H54 (cell line): ENCODE measurements at places on chromosomes 2 and 18.
A peak's percentile ranks its signal among the peaks of the same experiment; 100 is the strongest.

- DNase-seq = no peak
These were observed 411.6 kb upstream of the NRP2 start for GRCh38 chr2:205270689-205271088.

GRCh38 chr18:712401-713134 is at the start of gene ENOSF1:
Gene ENOSF1, minus strand, starts transcription at chr18:712630. Its CDS starts 43 bp downstream, at chr18:712587.
- peak; percentile 88 for DNase-seq

DNA sequence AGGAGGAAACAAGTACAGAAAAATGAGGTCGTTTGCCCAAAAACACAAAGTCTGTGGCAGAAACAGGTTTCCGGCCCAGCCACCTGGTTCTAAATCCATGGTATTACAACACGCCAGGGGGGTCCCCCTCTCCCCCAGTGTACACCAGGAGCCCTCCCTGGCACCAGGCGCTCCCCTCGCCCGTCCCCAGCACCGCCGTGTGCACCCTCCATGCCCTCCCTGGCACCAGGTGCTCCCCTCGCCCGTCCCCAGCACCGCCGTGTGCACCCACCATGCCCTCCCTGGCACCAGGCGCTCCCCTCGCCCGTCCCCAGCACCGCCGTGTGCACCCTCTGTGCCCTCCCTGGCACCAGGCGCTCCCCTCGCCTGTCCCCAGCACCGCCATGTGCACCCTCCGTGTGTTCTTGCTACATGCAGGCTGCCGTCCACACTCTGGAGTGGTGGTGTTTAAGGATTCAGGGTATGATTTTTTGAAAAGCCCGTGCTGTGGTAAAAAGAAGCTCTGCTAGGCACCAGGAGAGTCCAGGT is 59.8 kb upstream of the NFATC1 start:
- DNase-seq = no peak

DNA sequence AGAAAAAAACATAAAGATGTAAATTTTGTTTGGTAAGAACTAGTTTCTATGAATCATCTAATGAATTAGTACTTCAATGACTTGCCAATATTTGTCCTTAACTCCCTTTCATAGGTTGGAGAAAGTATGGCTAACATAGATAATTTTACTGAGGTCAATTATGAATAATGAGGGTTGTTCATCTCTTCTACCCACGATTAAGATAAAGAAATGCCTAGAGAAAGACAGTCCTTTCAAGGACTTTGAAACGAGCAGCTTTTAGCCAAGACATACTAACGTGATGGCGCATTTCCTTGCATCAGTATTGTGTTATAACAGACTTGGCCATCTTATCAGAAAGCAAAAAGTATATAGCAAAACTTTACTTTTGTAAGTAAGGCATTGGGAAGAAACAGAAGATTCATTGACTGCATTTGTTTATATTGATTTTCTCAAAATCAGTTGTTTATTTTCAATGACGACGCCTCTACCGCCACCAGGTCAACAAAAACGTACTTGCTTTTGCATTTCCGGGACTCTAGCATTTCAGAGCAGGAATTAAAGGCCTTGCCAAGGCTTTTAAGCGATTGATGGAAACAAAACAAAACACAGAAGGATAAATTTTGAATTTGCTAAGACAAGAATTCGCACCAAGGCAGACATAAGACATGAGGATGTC is 961 bp downstream of the RBM43 start:
- DNase-seq = no peak

DNA sequence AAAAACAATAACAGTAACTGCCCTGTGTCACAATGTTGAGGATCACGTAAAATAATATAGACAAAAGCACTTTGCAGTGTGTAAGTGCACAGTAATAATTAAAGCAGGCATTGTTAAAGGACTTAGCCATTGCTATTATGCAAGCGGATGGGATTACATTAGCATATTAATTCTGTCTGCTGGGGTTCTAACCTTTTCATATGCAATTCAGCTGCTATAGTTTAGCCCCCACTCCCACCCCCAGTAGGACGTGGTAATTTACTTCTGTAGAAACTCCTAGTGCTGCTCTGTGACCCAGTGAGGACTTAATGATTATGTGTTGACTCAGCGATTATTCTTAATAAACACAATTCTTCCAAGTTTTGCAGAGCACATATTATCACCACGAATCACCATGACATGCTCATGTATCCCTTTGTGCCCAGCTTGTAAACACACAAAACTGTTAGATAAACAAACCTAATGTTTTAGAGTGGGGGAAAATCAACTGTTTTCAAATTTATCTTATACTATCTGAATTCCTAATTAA is 5.1 kb upstream of the ADAM23 start:
- DNase-seq = no peak

- no peak for DNase-seq
These were observed 17.3 kb downstream of the PCARE start for GRCh38 chr2:29057006-29057405.

- DNase-seq = peak; percentile 7
These were observed 90.1 kb downstream of the NFATC1 start for GRCh38 chr18:79485788-79486355.

DNA sequence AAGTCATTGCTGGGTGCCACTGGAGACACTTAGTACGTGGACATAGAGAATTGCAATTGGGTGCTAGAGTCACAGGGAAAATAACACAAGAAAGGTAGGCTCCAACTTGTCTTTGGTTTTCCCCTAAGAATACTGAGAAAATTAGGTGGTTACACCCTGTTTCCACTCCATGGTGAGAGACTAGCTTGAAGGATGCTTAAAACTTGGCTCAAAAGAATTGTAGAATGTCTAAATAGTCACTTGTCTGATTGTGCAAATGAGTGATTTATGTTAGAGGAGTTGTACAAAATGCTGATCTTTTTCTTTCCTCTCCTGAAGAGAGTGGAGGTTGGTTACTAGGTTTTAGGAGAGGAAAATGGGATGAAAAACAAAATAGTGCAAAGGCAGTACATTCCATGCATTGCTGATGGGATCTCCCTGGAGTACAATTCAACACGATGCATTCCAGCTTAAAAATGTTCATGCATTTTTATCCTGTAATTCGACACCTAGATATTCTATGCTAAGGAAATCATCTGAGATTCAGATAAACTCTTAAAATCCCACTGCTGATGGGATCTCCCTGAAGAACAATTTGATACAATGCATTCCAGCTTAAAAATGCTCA is 2.2 kb upstream of the SERPINB12 start:
- no peak for DNase-seq

DNA sequence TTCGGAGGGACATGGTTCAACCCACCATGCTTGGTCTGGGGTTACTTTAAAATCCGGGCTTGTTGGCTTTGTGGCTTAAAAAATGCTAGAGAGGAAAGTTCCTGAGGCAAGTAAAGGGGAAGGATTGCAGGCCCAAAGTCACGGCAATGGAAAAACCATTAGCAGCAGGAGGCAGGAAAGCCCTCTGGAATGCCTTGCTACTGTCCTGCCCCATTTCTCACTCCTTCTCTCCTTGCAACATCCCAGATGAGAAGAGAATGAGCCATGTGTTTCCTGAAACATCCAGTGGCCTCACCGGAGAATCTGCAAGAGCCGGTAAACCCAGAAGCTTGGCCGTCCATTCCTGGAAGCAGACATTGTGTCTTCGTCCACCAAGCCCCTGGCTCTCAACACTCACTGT is 97.4 kb upstream of the LCLAT1 start:
- DNase-seq = no peak

DNA sequence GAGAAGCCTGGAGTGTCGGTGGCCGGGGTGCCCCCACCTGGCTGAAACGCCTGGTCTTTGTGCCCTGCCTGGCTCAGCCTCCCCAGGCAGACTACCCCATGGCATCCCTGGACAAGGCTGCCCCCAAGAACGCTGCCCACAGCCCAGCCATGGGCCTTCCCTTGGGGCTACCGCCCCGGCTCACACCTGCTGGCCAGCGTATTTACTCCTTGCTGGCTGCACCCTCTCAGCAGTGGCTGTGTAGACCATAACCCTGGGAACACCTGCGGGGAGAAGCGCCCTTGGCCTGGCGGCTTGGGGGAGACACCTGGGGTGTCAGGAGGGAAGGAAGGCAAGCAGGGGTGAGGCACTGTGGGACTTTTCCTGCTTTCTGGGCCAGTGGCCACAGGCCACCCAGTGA is 17.3 kb downstream of the CAPN10 start:
- DNase-seq = no peak

- DNase-seq = no peak
These were observed 242.8 kb downstream of the KCNE4 start for GRCh38 chr2:223294756-223295155.

DNA sequence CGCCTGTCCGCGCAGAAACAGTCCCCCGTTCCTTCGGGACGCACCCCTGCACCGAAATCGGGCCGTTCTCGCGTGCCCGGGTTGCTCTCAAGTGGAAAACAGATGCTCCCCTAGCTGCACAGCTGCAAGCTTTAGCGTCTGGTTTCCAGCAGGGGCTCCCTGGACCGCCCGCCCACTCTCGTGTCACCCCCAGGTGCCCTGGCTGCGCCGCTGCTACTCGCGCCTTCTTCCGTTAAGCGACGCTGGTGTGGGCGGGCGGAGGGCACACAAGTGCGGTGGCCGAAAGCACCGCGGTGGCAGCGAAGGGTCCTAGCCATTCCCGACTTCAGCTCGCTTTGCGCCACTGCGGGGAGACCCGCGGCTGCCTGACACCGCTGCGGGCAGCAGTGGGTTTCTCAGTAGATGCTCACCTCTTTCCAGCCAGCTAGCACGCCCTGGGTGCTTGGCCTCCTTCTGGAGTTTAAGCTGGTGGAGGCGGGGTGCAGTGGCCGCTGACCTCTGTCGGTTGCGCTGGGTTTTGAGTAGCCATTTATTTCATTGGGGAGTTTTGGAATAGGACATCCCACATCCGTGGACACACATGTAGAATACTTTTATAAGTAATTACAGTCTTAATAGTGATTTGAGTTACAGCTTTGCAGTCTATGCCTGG is 806 bp downstream of the ZNF407 start:
- DNase-seq = no peak
